ENCODE measurements at places on chromosomes 6 and 20. TPM values are rescaled to one million over a fixed set of nuclear protein-coding genes. Genes with fewer than 3 reads are reported as not detected.
A peak's percentile ranks its signal among the peaks of the same experiment; 100 is the strongest.

GRCh38 chr6:85675030-85675819 is 32.5 kb upstream of the SYNCRIP start:
- H3K4me1 ChIP-seq, result peaks cover 46% of the 10 kb centered on the region
- no peak for DNase-seq
- peaks cover 13% of the 10 kb centered on the region for H3K36me3 ChIP-seq
- peaks cover 1% of the 10 kb centered on the region for H3K27me3 ChIP-seq

- DNase-seq, result no peak
- peaks cover 26% of the 10 kb centered on the region for H3K27me3 ChIP-seq
Measured at GRCh38 chr20:61888101-61888865, 177.4 kb downstream of the TAF4 start.

DNA sequence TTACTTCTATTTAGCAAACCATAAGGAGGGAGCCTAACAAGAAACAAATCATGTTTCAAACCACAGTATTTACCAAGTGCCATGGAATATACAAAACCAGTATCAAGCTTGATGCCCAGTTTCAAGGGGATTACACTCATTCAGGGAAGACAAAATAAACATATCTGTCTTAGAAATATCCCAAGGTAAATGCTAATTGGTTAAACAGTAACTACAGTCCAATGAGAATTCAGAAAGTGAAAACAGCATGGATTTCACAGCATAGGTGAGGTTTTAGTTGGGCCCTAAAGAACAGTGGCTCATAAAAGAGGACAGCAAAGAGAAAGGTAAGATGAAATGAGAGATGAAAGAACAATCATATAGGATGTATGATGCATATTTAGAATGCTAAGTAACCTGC is 110.3 kb downstream of the CHD6 start:
- H3K4me3 ChIP-seq, result no peak overlapping the region
- DNase-seq, result no peak
- no peaks in the 10 kb centered on the region for H3K27me3 ChIP-seq
- H3K36me3 ChIP-seq, result peaks cover 36% of the 10 kb centered on the region
- peak overlapping the region; percentile 4 for H3K27ac ChIP-seq

DNA sequence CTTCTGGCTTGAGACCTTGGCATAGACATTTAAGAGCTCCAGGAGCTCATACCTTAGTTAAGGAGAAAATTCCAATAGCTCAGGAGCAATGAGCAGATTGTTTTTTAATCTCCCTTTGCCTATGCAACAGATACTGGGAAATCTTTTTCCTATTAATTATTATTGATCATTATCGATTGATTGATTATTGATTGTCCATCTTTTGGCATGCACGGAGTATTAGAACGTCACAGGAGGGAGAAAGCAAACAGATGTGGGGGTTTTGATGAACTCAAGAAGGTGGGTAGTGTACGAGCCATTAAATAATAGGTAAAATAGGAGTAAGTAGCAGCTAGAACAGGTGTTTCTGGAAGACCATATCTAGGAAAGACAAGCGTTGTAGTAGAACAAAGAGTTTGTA is 205.0 kb downstream of the DOK5 start:
- peaks cover 24% of the 10 kb centered on the region for H3K27me3 ChIP-seq
- no peaks in the 10 kb centered on the region for H3K36me3 ChIP-seq
- DNase-seq, result no peak
- no peak overlapping the region for H3K27ac ChIP-seq

GRCh38 chr20:45347297-45347935 is 808 bp downstream of the SDC4 start:
- peak overlapping the region; percentile 89 for H3K27ac ChIP-seq
- H3K4me3 ChIP-seq, result peak overlapping the region; percentile 83
- no peak for DNase-seq

DNA sequence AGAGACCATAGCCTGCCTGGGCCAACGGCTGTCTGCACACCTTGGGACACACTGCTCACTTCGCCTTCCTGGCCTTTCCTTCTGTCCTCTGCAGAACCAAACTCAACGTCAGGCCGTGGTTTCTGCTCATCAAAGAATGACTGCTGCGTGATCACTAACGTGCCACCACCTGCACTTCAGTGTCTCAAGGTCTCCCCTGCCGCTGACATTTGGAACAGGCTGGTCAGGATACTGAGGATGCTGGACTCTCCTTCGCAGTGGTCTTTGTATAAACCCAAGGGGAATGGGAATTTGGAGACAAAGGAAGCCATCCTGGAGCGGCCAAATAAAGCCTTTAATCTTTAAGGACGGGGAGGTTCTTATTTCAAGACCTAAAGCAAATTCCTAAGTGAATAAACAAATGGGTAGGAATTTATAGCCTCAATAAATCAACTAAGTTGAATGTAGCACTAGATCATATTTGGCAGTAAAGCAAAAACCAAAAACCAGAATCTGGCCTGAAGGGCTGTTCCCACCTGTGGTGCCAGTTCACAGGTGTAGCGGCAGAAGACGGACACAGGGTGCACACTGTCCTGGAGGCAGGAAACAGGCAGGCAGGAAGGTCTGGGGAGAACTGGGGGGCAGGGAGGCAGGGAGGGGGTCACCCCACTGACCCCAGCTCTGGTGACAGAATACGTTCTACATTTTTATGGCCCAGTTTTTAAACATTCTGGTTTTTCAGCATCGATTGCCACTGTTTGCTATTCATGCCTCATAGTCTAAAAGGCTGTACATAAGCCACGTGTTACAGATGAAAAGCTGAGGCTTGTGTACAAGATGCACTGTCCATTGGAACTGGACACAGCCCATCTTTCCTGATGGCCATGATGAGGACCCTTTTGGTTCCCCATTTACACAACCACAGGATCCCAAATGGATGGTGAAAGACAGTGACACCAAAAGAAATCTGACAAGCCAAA is 36.6 kb downstream of the ABHD12 start:
- peak overlapping the region; percentile 7 for H3K4me3 ChIP-seq
- H3K27ac ChIP-seq, result peak overlapping the region; percentile 76
- H3K4me1 ChIP-seq, result peaks cover 18% of the 10 kb centered on the region
- no peaks in the 10 kb centered on the region for H3K27me3 ChIP-seq
- DNase-seq, result no peak
- peaks cover 2% of the 10 kb centered on the region for H3K36me3 ChIP-seq

- no peak overlapping the region for H3K27ac ChIP-seq
- no peaks in the 10 kb centered on the region for H3K36me3 ChIP-seq
- no peak overlapping the region for H3K4me3 ChIP-seq
Measured at GRCh38 chr20:38338849-38339520, 7.3 kb upstream of the LBP start.

DNA sequence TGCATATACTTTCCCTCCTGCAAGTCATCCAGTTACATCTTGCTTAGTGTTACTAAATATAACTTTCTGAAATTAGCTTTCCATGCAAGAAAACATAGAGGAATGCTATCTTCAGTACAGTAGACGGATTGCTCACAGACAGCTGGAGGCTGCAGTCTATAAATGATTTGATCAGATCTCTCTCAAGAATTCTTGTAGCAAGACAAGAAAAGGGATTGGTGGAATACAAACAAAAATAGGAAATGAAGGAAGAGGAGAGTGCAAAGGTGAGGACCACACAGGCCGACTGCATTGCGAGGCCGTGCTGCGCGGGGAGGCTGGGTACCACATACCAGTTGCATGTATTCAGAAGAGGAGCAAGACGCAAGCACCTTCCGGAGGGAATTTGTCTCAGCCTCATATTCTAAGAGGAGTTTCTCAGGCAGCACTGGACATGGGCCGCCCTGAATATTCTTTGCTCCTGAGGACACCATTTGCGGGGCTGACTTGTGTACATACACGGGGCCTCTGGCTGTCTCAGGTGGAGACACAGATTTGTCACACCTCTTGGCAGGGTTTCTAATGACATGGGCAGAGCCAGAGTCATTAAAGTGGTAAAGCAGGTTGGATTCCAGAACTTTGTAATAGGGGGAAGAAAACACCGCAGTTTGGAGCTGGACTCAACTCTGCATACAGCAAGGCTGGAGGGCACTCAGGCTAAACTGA is 22.7 kb upstream of the KIF25 start:
- peaks cover 23% of the 10 kb centered on the region for H3K4me1 ChIP-seq
- H3K4me3 ChIP-seq, result no peak overlapping the region
- no peaks in the 10 kb centered on the region for H3K27me3 ChIP-seq
- H3K27ac ChIP-seq, result peak overlapping the region; percentile 4

DNA sequence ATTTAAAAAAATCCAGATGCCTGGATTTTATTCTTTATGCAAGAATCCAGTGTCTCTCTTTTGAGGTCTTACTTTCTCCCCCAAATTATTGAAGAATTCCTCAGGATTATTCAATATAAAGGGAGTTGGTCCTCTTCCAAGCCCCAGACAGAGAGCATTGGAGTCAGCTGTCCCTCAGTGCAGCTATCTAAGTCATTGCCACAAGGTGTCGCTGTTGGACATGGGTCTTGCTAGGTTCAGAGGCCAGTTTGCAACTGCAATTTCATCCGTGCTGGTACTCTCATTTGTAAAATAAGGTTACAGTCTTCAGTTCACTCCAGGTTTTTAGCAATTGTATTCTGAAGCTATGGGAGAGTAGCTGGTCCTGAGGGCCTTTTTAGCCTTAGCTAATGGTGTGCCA is 27.8 kb downstream of the CCN2 start:
- no peaks in the 10 kb centered on the region for H3K4me1 ChIP-seq
- H3K27me3 ChIP-seq, result no peaks in the 10 kb centered on the region
- no peak overlapping the region for H3K4me3 ChIP-seq
- no peak for DNase-seq

- no peak for DNase-seq
- H3K27ac ChIP-seq, result no peak overlapping the region
- peaks cover 31% of the 10 kb centered on the region for H3K4me1 ChIP-seq
- no peaks in the 10 kb centered on the region for H3K36me3 ChIP-seq
- no peak overlapping the region for H3K4me3 ChIP-seq
Measured at GRCh38 chr6:11009353-11009752, 34.8 kb downstream of the ELOVL2 start.

DNA sequence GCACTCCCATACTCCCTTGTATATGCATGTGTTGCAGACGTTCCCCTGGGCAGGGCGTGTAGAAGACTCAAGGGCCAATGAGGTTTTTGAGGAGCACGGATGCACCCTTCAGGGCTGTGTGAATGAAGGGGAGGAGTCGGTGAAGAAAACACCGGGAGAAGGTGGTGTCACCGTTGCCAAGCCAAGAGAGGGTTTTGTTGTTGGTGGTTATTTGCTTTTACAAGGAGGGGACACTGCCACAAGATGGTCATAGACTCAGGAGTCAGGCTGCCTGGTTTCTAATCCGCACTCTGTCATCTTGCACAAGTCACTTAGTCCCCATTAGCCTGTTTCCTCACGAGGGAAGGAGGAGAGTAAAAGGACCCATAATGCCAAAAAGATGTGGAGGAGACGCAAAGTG is 124.0 kb downstream of the PXDC1 start:
- H3K4me1 ChIP-seq, result peaks cover 6% of the 10 kb centered on the region
- no peak for DNase-seq
- H3K27me3 ChIP-seq, result peaks cover 6% of the 10 kb centered on the region

DNA sequence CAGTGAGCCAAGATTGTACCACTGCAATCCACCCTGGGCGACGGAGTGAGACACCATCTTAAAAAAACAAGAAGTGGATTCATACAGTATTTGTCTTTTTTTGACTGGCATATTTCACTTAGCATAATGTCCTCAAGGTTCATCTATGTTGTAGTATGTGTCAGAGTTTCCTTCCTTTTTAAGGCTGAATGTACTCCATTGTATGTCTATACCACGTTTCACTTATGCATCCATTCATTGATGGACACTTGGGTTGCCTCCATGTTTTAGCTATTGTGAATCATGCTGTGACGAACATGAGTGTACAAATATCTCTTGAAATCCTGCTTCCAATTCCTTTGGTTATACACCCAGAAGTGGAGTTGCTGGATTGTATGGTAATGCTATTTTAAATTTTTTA is 28.9 kb upstream of the FAM83D start:
- peaks cover 90% of the 10 kb centered on the region for H3K27me3 ChIP-seq
- H3K36me3 ChIP-seq, result no peaks in the 10 kb centered on the region
- peaks cover 5% of the 10 kb centered on the region for H3K4me1 ChIP-seq
- H3K4me3 ChIP-seq, result no peak overlapping the region
- DNase-seq, result no peak
- no peak overlapping the region for H3K27ac ChIP-seq

DNA sequence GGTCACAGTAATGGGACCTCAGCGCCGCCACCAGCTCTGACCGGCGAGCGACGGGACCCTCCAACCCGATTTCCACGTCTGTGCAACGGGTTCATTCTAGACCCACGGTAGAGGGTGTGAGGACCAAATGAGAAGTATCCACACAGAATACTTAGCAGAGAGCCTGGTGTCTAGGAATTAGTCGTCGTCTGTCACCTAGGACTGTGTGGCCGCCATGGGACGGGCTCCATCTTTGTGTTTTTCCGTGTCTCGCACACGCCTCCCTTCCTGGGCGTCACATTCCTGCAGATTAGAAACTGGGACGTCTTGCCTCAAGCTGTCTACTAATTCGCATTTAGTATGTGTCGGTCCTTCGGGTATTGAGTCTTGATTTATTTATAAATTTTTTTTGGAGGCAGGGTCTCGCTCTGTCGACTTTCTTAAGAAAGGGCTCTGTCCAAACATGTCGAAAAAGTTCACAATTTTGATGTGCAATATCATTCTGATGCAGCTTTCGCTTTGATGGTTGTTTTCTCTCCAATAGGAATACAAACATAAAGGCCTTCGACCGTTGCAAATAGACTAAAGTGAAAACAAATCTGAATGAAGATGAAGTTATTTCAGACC is 563 bp downstream of the MGME1 start:
- peak overlapping the region; percentile 99 for H3K27ac ChIP-seq
- H3K4me1 ChIP-seq, result peaks cover 76% of the 10 kb centered on the region
- DNase-seq, result no peak
- no peaks in the 10 kb centered on the region for H3K36me3 ChIP-seq
- H3K4me3 ChIP-seq, result peak overlapping the region; percentile 93
- H3K27me3 ChIP-seq, result no peaks in the 10 kb centered on the region

DNA sequence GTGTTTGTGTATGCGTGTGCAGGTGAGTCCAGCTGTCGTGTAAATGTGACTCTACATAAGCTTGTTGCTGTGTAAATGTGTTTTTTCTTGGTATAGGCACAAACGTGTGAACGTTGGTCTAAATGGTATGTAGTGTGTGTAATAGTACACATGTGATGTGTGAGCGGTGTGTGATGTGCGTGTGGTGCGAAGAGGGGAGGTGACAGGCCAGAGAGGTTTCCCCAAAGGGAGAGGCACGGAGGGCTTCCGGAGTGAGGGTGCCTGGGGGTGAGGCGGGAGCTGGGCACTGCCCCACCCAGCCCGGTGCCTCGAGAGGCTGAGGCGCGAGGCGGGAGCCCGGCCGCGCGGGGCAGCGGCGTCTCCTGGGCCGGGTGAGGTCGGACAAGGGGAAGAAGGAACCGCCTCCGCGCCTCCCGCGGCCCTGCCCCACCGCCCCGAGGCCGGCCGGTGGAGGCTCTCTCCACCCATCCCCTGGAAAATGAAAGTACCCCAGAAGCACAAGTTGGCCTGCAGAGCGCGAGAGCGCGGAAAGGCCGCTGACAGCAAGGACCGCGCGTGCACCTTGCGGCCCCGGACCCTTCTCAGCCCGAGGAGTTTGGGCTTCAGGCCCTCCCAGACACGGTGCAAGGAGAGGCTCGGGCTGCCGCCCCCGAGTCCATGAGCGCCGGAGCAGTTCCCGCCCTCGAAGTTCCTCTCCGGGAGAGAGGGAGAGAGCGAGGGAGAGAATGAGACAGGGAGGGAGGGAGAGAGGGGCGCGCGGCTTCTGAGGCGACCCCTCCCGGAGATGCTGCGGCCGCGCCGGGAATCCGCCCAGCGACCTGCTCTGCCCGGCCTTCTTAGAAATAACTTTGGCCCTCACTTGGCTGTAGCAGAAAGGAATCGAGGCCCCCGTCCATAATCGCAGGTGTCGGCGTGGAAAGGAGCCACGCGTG is 43.2 kb upstream of the OSTM1 start:
- H3K4me1 ChIP-seq, result peaks cover 41% of the 10 kb centered on the region
- H3K36me3 ChIP-seq, result no peaks in the 10 kb centered on the region
- no peak overlapping the region for H3K27ac ChIP-seq
- H3K27me3 ChIP-seq, result peaks cover 97% of the 10 kb centered on the region
- H3K4me3 ChIP-seq, result peak overlapping the region; percentile 54
- peak; percentile 49 for DNase-seq

The PRDM13 gene
- total RNA-seq, result not detected

The DLL1 gene
- 3.6 TPM for total RNA-seq

The PKIB gene
- total RNA-seq, result 44.7 TPM

The RBPJL gene
- not detected for total RNA-seq

Data from mesothelial cell of epicardium (in vitro differentiated cells).